ENCODE measurements at places on chromosomes 6 and 20.

- DNase-seq, result no peak
Measured at GRCh38 chr6:168441434-168442391, 729 bp downstream of the SMOC2 start.

GRCh38 chr20:20456741-20457140, 88.8 kb downstream of the INSM1 start:
- no peak for DNase-seq

DNA sequence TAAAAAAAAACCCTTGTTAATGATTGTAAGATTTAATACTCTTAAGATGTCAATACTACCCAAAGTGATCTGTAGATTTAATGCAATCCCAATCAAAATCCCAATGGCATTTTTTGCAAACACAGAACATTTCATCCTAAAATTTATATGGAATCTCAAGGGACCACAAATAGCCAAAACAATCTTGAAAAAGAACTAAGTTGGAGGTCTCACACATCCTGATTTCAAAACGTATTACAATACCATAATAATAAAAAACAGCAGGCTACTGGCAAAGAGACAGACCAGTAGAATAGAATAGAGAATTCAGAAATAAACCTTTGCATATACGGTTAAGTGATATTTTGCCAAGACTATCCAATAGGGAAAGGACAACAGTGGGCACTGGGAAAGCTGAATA, 331.9 kb upstream of the JARID2 start:
- no peak for DNase-seq

DNA sequence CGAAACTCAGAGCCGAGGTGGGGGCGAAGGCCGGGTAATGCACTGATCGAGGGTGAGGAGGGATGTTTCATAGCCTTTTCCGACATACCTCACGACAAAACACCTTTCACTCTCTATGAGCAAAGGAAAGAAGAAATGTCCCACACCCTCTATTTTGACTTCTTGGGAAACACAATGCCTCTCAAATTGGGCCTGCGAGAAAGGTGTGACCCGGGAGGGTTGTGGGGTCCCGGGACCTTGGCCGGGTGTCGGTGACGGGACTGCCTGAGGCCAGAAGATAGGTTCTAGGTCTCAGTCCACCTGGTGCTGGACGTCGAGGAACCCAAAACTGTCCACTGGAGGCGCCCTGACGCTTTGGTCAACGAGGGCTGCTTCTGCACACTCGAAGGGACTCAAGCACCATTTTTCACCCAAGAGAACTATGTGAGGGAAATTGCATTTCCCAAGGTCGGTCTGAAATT, 41.1 kb upstream of the OSTM1 start:
- DNase-seq, result no peak

DNA sequence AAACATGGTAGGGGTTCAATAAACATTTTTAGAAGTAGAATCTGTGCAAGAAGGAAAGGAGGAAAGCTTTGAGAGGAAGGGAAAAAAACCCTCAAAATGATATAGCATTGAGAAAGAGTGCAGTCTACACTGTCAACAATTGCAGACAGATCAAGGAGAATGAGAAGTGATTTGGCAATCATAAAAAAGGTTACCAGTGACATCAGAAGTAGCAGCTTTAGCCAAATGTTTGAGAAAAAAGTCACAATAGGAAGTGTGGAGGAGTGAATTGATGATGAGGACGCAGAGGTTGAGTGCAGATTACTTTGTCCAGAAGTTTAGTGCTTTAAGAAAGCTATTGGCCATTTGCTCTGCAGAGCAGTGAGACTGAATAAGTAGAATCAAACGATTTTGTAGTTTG, 155.0 kb downstream of the GJA1 start:
- DNase-seq, result no peak

GRCh38 chr20:38372806-38373205, 26.5 kb downstream of the LBP start:
- DNase-seq, result no peak

- no peak for DNase-seq
Measured at GRCh38 chr6:50720623-50721022, 7.3 kb downstream of the TFAP2D start.

DNA sequence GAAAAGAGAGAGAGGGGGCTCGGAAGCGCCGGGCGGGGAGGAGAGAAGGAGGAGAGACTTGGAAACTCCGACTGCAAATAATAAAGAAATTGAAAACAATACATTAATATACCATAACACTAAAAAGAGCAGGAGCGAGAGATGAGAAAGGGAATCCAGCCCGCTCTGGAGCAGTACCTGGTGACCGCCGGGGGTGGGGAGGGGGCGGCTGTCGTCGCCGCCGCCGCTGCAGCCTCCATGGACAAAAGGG, 338 bp downstream of the E2F3 start:
- DNase-seq, result no peak

DNA sequence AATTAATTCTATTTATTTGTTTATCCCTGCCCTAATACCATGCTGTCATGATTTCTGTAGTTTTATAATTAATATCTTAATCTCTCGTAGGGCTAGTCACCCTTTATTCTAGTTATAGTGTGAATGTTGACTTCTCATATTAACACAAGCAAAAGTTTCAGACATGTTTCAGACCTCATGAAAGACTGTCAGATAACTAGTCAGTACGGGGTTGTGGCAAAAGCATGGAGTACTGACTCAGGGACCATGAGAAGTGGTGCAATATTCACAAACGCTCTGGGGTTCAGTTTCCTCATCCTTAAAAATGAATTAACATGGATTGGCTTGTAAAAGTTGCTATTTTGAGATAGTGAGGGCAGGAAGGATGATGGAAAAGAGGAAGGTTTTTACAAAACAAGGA, 148.9 kb downstream of the TMEM200A start:
- no peak for DNase-seq

GRCh38 chr6:30160785-30161531, at the start of gene TRIM10:
Gene TRIM10 (minus strand): TSS chr6:30161211. CDS start chr6:30160858, 353 bp downstream.
- no peak for DNase-seq

DNA sequence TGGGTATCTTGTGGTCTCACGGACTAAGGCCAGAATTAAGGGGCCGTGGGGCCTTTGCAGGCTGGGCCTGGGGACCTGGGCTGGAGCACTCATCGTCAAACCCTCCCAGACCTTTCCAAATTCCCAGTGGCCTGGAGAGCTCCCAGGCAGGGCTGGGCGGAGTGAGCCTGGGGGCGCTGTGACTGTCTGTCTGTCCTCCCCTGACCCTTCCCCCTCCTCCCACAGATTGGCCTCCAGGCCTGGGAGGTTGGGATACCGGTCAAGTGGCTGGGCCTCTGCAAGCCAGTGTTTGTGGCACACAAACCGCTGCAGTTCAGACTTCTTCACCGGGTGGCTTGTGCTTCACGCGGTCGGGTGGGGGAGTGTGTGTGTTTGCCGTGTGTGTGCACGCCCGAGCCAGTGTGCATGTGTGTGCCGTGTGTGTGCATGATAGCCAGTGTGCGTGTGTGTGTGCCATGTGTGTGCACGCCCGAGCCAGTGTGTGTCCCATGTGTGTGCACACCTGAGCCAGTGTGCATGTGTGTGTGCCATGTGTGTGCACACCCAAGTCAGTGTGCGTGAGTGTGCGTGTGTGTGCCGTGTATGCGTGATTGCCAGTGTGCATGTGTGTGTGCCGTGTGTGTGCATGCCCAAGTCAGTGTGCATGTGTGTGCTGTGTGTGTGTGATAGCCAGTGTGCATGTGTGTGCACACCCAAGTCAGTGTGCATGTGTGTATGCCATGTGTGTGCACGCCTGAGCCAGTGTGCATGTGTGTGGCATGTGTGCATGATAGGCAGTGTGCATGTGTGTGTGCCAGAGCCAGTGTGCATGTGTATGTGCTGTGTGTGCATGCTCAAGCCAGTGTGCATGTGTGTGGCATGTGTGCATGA, 6.3 kb downstream of the RBBP8NL start:
- no peak for DNase-seq
